ENCODE measurements at places on chromosomes 5 and 9. TPM values are rescaled to one million over a fixed set of nuclear protein-coding genes. Genes with fewer than 3 reads are reported as not detected.

CAPSL gene
- total RNA-seq = not detected

LRRC19 gene
- total RNA-seq = not detected

VCAN gene
- 70.5 TPM for total RNA-seq

TAF11L5 gene
- not detected for total RNA-seq

ANKS6 gene
- total RNA-seq = 17.6 TPM

ENHO gene
- total RNA-seq = not detected

LECT2 gene
- not detected for total RNA-seq

PIP5KL1 gene
- 3.9 TPM for total RNA-seq

SRD5A1 gene
- 33.7 TPM for total RNA-seq

PFN3 gene
- not detected for total RNA-seq

ARHGEF37 gene
- total RNA-seq = 8.5 TPM

VDAC1 gene
- total RNA-seq = 243 TPM

CHMP5 gene
- 64.9 TPM for total RNA-seq

SIGMAR1 gene
- total RNA-seq = 134 TPM

ARHGEF28 gene
- total RNA-seq = 83.0 TPM

CDX1 gene
- total RNA-seq = not detected

BTNL9 gene
- 0.15 TPM for total RNA-seq

MEIKIN gene
- not detected for total RNA-seq

SPINK7 gene
- not detected for total RNA-seq

HTR1A gene
- total RNA-seq = not detected

POLR3G gene
- 15.1 TPM for total RNA-seq

MAPKAP1 gene
- total RNA-seq = 84.3 TPM

SLC2A6 gene
- total RNA-seq = 70.5 TPM

SMIM23 gene
- not detected for total RNA-seq

LHX3 gene
- not detected for total RNA-seq

NR2F1-AS1 gene
- total RNA-seq = 23.0 TPM

BRD9 gene
- total RNA-seq = 47.6 TPM

SPINK6 gene
- not detected for total RNA-seq

NUTM2G gene
- total RNA-seq = not detected

MSMP gene
- total RNA-seq = 1.6 TPM

ECSCR gene
- 345 TPM for total RNA-seq

PCDHGC4 gene
- total RNA-seq = 2.5 TPM

PCDHGA4 gene
- 9.2 TPM for total RNA-seq

IPO11 gene
- total RNA-seq = 67.6 TPM

ZNF474 gene
- total RNA-seq = not detected

HTR4 gene
- not detected for total RNA-seq

F2R gene
- 368 TPM for total RNA-seq

RNF224 gene
- not detected for total RNA-seq

SPATA31C1 gene
- not detected for total RNA-seq

SPATA31D4 gene
- total RNA-seq = not detected

CNTNAP3B gene
- total RNA-seq = 51.5 TPM

C5orf22 gene
- 18.7 TPM for total RNA-seq

FST gene
- total RNA-seq = 2.3 TPM

ADGRD2 gene
- total RNA-seq = not detected

NAIP gene
- total RNA-seq = 4.6 TPM

N4BP3 gene
- 42.8 TPM for total RNA-seq

KIF24 gene
- 1.8 TPM for total RNA-seq

MCIDAS gene
- total RNA-seq = not detected

GPX8 gene
- total RNA-seq = 70.8 TPM

NIPAL4 gene
- total RNA-seq = 0.44 TPM

OBP2B gene
- total RNA-seq = not detected

IL33 gene
- total RNA-seq = 4.5 TPM

DPYSL3 gene
- total RNA-seq = 67.0 TPM

SHC3 gene
- 7.3 TPM for total RNA-seq

PCDHGC3 gene
- total RNA-seq = 24.3 TPM

TRIM23 gene
- 6.9 TPM for total RNA-seq

LAMC3 gene
- total RNA-seq = 0.12 TPM

Measured in glomerular endothelial cell (primary cell).